HuH-7.5 (cell line): ENCODE measurements at places on chromosomes 7 and 10.

DNA sequence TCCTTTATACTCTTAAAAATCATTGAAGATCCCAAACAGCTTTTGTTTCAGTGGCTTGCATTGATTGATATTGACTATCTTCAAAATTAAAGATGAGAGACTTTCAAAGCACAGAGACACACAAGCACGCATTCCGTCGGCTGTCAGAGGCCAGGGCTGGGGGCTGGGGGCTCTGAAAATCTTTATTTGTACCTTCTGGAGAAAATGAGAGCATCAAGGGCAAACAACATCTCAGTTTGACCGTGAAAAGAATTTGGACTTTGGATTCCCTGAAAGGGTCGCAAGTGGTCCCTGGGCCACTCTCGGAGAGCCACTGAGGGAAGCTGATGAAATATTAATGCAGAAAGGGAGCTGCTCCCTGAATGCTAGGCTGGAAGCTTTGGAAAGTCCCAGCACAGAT is 96.4 kb downstream of the CHST15 start:
- no peak for DNase-seq

DNA sequence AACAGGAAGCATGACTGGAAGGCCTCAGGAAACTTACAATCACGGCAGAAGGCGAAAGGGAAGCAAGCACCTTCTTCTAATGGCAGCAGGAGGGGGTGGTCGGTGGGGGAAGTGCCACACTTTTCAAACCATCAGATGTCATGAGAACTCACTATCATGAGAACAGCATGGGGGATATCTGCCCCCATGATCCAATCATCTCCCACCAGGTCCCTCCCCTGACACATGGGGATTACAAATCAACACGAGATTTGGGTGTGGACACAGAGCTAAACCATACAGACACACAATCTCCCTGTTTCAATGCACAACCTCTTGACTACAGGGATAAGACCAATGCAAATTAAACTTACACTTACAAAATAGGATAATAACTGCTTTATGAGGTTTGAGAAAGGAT is 97.6 kb downstream of the SGMS1 start:
- no peak for DNase-seq

DNA sequence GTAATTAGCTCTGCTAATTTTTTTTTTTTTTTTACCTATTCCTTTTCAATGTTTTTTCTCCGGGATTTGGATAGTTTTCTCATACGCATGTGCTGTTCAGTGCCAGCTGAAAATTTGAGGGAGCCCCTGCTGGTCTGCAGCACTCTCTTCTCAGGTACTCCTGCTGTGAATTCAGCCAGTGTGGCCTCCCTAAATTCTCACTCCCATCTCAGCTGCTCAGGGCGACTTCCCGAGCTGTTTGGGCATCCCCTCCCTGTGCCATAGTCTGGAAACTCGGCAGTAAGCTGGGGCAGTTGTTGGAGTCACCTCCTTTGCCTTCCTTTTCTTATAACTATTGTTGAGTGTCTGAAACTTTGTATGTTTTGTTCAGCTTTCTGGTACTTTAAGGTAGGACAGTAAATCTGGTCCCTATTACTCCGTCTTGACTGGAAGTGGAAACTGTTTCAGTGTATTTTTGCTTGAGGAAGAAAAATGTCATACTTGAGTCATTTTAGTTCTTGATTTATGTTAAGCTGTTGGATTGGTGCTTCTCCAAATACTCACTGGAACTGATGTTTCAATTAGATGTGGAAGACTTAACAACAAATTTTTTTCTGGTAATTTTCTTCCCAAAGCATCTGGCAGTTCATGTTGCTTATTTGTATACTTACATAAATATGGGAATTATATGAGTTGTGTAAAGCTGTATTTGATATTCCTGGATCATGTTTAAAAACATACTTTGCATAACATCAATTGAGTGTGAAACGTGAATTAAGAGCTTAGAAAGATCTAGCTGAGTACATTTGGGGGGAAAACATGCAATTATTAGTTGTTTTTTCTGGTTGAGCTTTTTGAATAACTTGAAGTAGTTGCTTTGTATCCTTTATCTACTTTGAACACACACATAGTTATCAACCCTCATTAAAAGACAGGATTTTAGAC is 33.7 kb downstream of the MINPP1 start:
- no peak for DNase-seq

DNA sequence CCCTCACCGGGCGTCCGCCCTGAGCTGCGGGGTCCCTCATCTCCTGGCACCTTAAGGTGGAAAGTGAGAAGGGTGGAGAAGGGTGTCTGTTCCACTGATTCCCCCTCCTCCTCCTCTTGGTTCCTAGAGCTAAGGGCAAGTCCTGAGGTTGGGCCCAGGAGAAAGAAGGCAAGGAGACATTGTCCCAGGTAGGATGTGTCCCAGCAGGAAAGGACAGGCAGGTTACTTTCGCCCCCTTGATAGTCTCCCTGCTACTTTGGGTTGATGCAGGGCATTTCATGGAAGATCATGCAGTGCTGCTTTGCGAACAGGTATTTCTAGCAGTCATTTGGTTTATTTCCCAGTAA is 582 bp downstream of the STEAP2 start:
- DNase-seq = no peak

- peak; percentile 34 for DNase-seq
Measured at GRCh38 chr7:68176974-68177373, 1180.3 kb downstream of the TYW1 start.

- no peak for DNase-seq
Measured at GRCh38 chr10:117240621-117241529, at the start of gene SLC18A2. Gene SLC18A2 (plus strand): TSS chr10:117241114. CDS start chr10:117241694, 580 bp downstream.

GRCh38 chr7:132450188-132450587 is 126.1 kb downstream of the PLXNA4 start:
- DNase-seq = no peak

GRCh38 chr10:124543971-124544370 is 82.3 kb downstream of the LHPP start:
- no peak for DNase-seq

GRCh38 chr7:90412458-90413184 is 9.4 kb downstream of the CLDN12 start:
- no peak for DNase-seq

- DNase-seq = no peak
Measured at GRCh38 chr10:19347621-19348020, 299.0 kb downstream of the MALRD1 start.

DNA sequence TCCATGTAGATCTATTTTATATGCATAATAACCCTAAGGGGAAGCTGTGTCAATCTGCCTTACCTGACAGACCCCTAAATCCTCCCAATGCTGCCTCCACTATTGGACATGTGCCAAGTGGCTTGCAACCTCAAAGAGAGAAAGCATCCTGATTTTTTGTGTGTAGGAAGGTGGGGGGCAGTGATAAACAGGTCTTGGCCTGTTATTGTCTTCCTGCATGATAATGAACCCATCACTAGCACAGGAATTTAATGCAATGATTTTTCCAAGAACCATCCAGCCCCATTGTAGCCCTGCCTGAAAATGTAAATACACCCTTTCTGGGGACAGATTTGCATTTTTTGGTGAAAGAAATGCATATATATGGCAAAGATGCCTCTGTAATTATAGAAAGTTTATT is 850.2 kb downstream of the LRMDA start:
- no peak for DNase-seq

- DNase-seq = no peak
Measured at GRCh38 chr10:114243661-114244060, 4.6 kb downstream of the VWA2 start.

DNA sequence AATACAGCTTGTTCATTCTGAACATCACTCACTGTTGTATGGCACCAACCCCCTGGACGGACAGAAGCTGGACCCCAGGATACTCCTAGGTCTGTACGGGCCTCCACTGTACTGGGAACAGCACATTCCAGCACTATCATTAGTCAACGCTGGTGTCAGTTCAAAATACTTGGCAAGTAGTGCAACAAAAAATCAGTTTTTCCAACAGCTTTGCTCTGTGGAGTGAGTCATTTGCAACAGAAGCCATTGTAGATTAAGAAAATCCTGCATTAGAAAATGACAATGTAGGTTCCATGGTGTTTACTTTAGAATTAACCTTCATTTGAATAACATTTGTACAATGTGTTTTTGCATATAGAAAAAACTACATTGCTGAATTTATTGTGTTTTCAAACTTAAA is 266.6 kb downstream of the HDAC9 start:
- DNase-seq = no peak

DNA sequence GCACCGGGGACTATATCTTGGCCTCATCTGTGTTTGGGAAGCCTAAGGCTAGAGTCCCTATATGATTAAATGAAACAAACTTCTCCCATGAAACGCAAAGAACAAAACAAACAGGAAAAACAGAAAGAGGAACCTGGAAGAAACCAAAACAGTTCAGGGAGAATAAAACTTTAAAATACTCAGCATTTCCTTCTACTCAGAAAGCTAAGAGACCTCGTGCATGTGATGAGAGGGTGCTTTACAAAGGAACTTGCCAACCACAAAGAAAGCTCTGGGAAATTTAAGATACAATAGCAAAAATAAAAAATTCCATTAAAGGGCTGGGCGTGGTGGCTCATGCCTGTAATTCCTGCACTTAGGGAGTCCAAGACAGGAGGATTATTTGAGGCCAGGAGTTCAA is 6.9 kb downstream of the PILRA start:
- no peak for DNase-seq

DNA sequence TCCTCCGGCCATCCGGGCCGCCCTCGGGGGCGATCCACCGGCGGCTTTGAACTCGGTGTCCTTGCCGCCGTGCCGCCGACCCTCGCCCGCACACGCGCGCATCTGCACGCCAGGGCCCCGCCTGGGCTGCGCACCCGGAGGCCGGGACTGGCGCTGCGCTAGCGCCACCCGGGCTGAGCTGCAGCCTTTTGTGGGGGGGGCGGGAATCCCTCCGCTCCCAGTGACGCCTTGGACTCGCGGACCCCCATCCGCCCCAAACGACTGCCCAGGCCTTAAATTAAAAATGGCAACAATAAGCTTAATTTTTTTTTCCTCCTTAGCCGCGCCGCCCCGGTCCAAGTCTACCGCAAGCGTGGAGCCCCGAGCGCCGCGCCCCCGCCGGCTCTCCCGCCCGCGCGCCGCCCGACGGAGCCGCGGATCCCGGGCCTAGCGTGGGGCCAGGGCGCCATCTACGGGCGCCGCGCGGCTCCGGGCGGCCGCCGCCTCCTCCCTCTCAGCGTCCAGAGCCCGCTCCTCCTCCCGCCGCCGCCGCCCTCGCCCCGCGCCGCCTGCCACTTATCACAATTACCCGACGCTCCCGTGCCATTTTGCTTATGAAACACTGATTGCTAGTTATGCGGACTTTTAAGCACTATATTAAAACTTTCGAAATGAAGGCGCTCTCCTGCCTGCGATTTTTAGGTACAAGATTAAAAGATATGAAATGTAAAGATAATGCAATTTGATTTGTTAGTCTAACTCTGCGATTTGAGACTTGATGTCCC is 7.5 kb upstream of the EBF3 start:
- peak; percentile 94 for DNase-seq

DNA sequence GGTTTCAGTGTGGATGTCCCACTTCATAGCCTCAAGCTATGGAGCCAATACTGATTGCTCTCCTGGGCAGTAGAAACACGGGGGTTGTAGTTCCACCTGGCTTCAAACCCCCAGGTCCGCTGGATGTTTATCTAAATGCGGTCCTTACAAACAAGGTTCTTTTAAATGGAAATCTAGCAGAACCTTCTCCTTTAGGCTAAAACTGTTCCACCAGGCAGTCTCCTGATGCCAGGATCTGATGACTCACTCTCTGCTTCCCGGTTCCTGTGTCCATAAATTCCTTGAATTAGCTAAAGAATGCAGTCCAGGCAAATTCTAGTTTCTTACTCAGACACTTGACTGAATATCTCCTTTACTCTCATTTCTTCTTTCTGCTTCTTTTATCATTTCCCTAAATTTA is 108.4 kb upstream of the FAM3C start:
- no peak for DNase-seq

- no peak for DNase-seq
Measured at GRCh38 chr7:116232350-116232749, 22.0 kb downstream of the TES start.

- no peak for DNase-seq
Measured at GRCh38 chr10:111600772-111601171, 523.9 kb downstream of the ADRA2A start.

DNA sequence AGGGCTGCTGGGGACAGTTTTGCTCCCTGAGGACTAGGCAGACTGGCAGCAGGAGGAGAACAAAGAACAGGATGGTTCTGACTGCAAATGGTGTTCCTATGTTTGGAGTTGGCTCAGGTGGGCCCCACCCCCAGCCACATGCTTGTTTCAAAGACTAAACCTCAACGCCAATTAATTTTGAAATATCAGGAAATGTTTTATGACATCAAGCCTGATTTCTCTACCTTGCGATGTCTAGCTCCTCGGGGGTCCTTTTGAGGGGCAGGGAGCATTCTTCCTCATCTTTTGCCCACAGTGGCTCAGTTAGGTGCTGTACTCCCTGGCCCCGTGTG is 4.1 kb upstream of the MYH16 start:
- DNase-seq = no peak

DNA sequence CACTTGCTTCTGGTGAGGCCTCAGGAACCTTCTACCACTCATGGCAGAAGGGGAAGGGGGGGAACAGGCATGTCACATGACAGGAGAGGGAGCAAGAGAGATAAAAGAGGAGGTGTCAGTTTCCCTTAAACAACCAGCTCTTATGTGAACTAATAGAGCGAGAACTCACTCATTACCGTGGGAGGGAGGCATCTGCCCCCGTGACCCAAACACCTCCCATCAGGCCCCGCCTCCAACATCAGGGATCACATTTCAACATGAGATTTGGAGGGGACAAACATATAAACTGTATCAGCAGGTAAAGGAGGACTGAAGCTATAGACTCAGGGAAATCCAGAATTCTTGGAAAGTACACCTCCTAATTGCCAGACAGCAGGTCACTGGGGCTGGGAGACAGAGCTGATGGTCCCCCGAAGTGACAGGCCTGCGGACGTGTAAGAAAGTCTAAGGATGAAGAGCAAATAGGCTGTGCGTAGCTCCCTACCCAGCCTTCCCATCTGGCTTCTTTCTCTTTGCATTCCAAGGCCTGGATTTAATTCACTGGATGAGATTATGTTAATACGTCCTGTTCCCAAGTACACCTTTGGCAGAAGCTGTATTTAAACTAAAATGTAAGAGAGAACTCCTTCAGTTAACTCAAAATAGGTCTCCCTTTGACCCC is 186.7 kb upstream of the LYZL2 start:
- no peak for DNase-seq

GRCh38 chr10:58641095-58641531 is 128.4 kb downstream of the BICC1 start:
- DNase-seq = peak; percentile 16

DNA sequence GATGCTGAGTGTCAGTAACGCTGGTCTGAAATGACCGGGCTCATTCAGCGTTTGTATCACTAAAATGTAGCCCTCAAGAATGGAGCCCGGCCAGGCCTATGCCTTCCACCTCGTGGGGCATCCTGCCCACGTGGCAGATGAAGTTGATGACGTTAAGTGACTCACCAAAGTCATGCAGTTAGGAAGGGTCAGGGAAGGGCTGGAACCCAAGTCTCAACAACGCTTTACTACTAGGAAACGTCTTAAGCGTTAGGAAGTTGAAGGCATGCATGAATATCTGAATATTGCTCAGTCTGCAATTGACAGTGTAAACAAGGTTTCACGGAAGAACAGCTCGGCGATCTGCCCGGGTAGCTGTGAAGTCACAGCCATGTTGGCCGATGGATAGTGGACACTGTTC is 14.0 kb upstream of the UBE3C start:
- DNase-seq = no peak
